Pons (tissue), 1 donor: ENCODE measurements at places on chromosomes 6 and 20.

DNA sequence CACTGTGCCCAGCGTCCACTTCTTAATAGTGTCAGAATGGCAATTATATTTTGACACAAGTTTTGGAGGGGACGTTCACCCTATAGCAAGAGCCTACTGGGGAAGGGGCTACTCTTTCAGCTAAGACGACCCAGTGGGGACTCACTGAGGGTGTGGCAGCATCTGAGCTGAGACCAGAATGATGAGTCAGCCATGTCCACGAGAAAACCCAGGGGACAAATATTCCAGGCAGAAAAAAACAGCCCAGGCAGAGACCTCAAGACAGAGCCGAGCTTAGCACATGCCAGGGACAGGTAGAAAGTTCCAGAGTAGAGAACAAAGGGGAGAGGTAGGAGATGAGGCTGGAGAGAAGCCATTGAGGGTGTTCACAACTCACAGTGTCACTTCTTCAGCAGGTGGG is 11.2 kb downstream of the CNBD2 start:
- DNase-seq, result no peak

DNA sequence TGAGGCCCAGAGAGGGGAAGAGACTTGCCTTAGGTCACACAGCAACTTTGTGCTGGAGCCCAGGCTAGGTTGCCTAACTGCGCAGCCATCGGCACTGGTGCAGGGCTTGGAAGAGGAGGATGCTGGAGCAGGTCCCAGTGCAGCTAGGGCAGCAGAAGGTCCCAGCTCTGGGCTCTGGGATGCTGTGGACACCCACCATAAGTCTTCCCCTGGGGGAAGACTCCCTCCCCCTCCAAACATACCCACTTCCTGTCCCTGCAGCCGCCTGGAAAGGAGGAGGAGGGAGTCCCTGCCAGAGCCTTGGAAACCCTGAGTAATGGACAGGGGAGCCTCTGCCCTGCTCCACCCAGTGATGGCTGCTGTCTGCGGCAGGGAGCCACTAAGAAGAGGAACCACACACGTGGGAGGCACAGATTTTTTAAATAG is 93.6 kb downstream of the NCR2 start:
- no peak for DNase-seq

DNA sequence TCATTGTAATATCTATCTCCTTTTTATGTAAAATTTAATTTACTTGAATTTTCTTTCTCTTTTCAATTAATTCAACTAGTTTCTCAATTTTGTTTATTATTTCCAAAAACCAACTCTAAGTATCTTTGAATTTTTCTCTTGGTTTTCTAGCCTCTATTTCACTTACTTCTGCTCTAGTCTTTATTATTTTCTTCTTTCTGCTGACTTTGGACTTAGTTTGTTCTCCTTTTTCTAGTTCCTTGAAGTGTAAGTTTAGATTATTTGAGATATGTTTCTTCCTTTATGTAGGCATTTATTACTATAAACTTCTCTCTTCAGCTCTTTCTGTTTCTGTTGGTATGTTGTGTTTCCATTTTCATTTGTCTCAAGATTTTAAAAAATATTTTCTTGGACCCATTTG is 70.8 kb downstream of the TNFAIP3 start:
- no peak for DNase-seq

DNA sequence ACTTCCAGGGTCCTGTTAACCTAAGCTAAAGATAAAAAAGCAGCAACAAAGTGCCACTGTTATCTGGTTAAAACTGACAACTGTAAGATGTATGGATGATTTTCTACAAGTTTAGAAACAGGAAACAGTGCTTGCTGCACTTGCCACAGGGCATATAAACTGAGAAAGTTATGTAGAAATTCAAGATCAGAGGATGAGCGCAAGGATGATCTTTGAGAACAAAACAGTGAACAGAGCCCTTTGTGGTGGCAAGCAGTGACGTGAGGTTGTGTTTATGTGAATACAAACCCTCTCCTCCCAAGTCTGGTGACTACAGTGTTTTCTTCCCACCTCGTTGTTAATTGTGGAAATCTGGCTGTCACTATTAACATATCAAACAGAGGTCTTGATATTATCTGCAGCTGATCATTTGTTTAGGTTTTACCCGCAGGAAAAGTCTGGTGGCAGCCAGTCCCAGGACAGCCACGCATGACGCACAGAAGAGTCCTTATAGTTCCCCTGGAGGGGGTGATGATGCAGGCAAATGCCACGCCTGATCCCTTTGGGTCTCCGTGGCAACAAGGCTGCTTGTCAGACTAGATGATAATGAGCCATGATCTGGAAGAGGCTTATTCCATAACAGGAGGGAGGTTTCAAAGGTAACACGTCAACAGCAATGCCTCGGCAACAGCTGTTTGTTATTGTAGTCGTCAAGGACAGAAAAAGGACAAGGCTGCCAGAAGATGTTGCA is 43.1 kb upstream of the TNFAIP3 start:
- peak; percentile 57 for DNase-seq

- peak; percentile 94 for DNase-seq
Measured at GRCh38 chr6:142353690-142354089, 51.9 kb downstream of the ADGRG6 start.

DNA sequence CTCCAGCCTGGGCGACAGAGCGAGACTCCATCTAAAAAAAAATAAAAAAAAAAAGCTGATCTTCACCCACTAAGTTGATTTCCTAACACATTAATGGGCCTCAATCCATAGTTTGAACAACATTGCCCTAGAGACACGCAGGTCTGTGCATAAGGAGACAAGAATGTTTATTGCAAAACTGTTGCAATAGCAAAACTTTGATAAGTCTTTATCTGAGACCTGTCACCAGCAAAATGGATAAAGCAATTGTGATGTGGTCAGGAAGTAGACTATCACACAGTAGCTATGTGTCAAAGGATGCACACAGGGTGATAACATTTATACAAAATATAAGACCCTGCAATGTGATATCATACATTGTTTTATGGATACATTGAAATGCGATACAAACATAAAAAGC is 4.2 kb upstream of the ITPR3 start:
- DNase-seq, result no peak

GRCh38 chr6:52522151-52522626 is 54.7 kb downstream of the TRAM2 start:
- no peak for DNase-seq
